ENCODE measurements at places on chromosomes 12 and 14.

GRCh38 chr12:48198672-48198971 is 4.5 kb downstream of the OR10AD1 start:
- peak; percentile 61 for DNase-seq

- no peak for DNase-seq
Observed at GRCh38 chr14:91580876-91581577, 70.9 kb upstream of the PPP4R3A start.

GRCh38 chr12:39103552-39104165 is 198.3 kb upstream of the CPNE8 start:
- DNase-seq, result no peak

GRCh38 chr12:6459004-6459337 is 7.1 kb downstream of the TAPBPL start:
- DNase-seq, result no peak

DNA sequence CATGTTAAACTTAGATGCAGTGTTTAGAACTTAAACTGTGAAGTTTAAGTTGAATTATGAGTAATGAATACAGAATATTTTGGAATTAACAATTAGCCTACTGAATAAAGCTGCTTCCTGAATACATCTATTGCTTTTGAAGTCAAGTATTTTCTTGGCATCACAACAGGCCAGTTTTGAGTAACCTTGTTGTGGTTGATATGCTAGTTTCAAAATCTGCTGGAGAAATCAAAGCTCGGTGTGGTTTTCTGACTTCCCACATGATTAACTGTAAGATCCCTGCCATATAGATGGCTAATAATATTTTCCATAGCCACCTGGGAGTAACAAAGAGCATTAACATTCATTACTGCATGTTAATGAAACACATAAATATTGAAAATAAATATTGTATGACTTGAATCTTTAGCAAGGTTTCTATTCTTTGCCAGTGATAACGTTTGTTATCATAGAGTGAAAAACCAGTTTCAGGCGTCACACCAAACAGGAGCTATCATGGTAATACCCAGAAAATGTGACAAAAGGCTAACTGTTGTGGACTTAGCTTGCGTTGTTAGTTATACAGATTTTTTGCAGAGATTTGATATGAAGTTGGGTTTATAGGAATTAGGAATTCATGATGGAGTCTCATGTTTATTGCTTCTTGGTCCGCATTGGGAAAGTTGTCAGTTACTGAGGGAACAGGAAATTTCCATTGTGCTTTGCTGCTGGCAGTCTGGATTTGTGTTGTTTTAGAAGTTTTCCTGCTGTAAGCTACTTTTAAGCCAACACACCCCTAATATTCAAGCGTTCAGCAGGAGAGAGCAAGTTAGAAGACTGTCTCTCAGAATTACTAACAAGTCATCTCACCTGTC is 32.1 kb downstream of the PPFIBP1 start:
- no peak for DNase-seq

GRCh38 chr12:96985515-96986362 is 78.7 kb downstream of the NEDD1 start:
- DNase-seq, result no peak

DNA sequence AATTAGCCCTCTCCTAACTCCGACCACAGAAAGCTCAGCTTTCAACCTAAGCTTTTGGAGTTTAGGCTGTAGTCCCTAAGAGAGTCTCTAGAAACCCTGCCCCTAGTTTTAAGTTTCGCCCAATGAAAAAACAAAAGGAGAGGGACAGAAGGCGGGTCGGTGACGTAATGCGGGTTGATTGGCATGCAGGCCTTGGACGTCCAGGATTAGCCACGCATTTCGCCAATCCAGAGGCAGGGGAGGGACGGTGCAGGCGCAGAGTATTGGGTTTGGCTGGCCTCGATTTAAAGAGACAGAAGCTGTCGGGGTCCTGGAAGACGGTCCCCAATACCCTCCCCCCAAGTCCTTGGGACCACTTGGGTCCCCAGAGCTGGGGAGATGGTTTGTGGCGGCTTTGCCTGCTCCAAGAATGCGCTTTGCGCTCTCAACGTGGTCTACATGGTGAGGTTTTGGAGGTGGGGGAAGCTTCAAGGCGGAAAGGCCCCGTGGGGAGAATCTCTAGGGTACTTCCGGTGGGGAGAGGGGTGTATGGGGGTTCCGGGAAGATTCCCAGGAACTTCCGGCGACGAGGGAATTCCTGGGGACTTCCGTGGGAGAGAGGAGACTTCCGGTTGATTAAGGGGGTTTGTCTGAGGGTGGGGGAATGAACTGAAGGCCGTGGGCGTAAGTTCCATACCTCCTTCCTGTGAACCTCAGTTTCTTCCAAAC is at the start of gene TSPAN31:
Gene TSPAN31 (plus strand): TSS at position 263 of the 708 bp plus-strand sequence. CDS start 116 bp downstream, at position 379.
- peak; percentile 99 for DNase-seq

GRCh38 chr12:51915951-51916350 is 8.6 kb downstream of the ACVRL1 start:
- no peak for DNase-seq

GRCh38 chr12:12007001-12007712 is 63.6 kb upstream of the BCL2L14 start:
- DNase-seq, result no peak

- DNase-seq, result no peak
Observed at GRCh38 chr14:77037938-77038568, 9.5 kb upstream of the IRF2BPL start.

DNA sequence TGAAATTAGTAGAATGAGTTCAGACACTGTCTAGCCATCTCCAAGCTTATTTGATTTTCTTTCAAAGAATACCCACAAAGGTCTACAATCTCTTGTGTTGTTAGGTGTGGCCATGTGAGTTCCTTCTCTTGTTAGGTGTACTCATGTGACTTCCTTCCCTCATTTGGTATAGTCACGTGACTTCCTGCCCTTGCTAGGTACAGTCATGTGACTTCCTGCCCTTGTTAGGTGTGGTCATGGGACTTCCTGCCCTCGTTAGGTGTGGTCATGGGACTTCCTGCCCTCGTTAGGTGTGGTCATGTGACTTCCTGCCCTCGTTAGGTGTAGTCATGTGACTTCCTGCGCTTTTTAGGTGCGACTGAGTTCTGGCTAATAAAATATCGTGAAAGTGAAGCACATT is 179.6 kb downstream of the TMX1 start:
- DNase-seq, result no peak

- DNase-seq, result no peak
Observed at GRCh38 chr12:26156201-26156871, 31.5 kb upstream of the BHLHE41 start.

DNA sequence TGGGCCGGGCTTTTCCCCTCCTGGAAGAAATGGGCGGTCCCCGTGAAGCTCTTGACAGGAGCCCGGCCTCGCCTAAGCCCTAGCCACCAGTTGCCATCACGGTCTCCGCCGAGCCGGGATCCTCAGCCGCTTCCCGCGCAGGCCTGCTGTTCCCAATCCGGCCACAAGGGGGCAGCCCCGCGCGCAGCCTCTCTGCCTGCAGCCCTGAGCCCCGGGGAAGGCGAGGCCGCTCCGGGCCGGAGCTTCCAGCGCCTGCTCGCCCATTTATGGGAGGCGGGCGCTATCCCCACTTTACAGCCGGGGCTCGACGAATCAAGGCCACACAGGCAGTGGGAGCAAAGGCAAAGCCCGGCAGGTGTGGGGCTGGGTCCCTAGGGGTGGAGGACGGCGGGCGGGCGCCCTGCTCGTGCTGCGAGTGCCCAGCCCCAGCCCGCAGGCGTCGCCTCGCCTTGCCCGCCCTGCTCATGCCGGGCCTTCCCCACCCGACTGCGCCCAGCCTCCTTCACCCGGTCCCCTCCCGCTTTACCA is 61.5 kb downstream of the LGMN start:
- DNase-seq, result peak; percentile 83

GRCh38 chr14:29817767-29818405 is 109.8 kb downstream of the PRKD1 start:
- no peak for DNase-seq

DNA sequence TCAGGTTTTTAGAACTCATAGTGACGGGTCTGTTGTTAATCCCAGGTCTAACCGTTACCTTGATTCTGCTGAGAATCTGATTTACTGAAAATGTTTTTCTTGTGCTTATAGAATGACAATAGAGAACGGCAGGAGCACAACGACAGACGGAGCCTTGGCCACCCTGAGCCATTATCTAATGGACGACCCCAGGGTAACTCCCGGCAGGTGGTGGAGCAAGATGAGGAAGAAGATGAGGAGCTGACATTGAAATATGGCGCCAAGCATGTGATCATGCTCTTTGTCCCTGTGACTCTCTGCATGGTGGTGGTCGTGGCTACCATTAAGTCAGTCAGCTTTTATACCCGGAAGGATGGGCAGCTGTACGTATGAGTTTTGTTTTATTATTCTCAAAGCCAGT is 34.4 kb downstream of the PSEN1 start:
- DNase-seq, result no peak

DNA sequence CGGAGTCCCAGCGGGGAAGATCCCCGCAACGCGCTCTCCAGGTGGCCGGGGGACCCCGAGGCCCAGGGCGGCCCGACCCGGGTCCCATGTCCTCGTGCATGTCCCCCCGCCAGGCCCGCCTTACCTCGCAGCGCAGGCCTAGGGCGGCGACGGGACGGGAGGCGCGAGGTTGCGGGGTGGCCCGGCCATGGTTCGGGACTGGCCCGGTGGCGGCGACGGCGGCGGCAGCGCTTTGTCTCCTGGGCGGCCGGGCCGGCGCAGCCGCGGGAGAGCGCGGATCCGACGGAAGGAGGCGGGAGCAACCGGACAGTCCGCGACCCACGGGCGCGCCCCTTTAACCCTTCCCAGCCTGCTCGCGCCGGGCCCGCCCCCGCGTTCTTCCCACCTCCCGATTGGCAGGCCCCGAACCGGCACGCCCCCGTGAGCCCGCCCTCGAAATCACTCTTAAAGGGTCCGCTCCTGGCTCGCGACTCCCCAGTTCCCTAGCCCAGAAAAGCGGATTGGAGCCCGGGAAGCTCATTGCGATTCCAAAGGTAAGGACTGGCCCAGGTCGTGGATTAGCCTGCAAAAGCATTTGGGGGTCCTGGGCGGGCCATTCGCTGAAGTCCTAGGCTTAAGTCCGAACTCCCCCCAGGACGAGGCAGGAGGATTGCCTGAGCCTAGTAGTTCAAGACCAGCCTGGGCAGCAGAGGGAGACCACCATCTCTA is at the start of gene PHETA1:
Gene PHETA1 (minus strand): TSS at position 308 of the 708 bp plus-strand sequence. CDS start 5,668 bp downstream, outside the sequence.
- DNase-seq, result peak; percentile 95

DNA sequence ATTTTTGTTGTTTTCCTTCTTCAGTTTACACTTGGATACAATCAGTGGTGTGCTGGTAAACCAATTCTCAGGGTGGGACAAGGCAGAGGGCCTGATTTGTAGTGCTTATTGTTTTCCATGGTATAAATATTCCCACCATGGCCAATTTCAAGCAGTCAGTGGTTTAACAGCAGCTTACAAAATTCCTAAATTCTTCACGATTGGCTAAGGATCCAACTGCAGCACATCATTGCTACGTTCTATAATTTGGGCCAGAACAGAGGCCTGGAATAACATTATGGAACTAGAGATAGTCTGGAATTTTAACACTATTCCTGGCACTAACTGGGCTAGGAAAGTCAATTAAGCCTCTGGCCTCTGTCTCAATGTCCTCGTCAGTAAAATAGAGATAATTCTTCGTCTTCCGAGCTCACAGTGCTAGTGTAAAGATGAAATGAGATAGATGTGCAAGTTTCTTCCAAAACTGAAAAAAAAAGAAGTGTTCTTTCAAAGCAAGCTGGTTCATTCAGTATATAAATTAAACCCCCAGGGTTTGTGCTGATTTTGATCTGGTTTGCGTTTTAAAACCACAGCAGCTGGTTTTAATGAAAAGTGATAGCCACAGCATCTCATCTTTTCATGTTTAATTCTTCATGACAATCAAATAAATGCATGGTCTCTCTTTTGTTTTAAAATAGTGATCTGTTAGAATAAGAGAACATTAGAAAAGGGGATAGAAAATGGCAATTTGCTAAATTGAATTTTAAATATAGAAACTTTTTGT is 104.1 kb downstream of the EPS8 start:
- no peak for DNase-seq

- DNase-seq, result no peak
Observed at GRCh38 chr12:3117591-3118015, 40.4 kb downstream of the TSPAN9 start.

DNA sequence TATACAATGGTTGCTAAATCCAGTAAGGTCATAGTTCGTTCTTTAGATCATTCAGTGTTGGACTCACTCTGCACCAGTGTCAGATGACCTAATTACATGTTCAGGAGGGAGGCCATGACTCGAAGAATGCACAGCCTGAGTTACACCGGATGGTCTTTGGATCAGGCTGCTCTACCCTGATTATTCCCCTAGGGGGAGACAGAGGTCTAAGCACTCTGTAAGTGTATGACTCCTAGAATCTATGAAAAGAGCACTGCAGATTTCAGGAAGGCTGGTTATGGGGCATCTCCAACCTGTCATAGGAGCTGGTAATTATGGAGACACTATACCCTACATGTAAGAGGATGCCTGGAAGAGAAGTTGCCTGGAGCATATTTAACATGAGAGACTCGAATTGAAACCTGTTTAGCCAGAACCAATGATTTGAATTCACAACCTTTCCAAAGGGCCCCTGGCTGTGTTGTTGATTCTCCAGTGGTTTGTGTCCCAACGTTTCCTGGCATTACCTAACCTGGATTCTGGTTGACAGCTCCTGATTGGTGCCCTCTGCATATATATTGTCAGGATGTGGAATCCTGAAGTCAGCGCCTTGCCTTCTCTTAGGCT is at the start of gene MUCL1:
Gene MUCL1 (plus strand): TSS at position 584 of the 606 bp plus-strand sequence. CDS start 67 bp downstream, outside the sequence.
- DNase-seq, result no peak

- DNase-seq, result no peak
Observed at GRCh38 chr14:91257328-91258010, 13.0 kb upstream of the GPR68 start.

DNA sequence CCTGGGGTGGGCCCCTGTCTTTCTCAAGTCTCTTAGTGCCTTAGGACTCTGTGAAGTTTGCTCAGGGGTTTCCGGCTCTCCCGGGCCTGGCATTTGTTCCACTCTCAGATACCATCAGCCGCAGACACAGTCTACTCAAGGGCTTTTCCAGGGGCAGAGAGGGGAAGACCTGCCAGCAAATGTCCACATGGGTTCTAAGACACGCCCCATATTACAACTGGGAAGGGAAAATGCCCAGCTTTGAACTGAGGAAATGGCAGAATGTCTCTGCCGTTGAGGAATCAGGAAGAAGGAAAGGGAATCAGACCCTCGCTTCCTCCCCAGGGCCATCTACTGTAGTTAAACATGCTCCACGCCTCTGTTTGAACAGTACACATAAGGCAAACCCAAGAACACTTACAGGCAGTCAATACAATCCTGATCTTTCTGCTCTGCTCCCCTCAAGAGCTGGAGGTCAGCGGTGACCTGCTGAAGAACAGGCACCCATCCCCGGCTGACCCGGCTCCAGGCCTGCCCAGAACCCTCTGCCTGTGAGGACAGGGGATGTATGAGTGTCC is 7.9 kb downstream of the CCDC85C start:
- DNase-seq, result no peak

DNA sequence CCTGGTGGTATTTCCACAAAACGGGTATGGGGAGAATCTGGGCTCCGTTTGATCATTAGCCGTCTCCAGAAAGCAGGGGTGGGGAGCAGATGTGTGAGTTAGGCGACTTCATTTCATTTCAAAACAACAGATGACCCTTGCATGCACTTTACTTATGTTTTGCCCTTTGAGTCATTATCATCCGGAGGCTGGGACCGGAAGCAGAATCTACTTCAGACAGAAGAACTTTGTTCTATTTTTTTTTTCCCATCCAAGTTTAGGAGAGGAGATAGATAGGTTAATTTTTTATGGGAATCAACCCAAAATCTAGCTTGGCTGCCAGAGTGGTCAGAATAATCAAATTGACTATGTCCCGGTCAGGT is 31.3 kb upstream of the CMAS start:
- DNase-seq, result no peak
